IPS DF 6.9 (cell line): ENCODE measurements at places on chromosomes 16 and 17.

GRCh38 chr16:87809150-87809902 lies 43.5 kb upstream of the KLHDC4 start:
- DNase-seq, result no peak

DNA sequence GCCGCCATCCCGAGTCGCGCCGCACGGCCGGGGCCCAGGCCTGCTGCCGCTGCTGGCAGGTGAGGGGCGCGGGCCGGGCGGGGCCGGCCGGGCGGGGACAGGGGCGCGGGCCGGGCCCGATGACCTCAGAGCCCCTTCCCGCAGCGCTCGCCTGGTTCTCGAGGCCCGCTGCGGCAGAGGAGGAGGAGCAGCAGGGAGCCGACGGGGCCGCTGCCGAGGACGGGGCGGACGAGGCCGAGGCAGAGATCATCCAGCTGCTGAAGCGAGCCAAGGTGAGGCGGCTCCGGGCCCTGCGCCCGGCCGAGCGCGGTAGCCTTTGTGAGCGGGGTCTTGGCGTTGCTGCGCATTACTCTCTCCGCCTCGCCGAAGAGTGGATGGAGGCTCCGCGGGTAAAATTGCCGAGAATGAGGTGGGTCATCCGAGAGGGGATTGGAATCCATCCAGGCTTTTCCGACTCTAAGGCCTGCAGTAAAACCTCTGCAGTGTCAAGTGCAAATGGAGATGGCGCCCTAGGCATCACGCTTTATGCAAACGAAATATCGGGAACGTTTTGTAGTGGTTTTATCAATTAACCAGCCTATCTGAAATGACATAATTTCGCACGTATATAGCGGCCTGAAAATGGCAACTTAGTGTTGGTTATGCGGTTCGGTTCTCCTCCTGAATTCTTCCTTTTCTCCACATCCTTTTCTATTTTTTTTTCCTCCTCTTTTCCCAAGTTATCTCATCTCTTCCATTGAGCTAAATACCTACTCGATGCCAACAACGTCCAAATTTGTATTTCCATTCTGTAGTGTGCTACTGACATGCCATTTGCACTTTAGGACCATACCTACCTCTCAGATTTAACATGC lies 577 bp downstream of the TTC19 start:
- no peak for DNase-seq

DNA sequence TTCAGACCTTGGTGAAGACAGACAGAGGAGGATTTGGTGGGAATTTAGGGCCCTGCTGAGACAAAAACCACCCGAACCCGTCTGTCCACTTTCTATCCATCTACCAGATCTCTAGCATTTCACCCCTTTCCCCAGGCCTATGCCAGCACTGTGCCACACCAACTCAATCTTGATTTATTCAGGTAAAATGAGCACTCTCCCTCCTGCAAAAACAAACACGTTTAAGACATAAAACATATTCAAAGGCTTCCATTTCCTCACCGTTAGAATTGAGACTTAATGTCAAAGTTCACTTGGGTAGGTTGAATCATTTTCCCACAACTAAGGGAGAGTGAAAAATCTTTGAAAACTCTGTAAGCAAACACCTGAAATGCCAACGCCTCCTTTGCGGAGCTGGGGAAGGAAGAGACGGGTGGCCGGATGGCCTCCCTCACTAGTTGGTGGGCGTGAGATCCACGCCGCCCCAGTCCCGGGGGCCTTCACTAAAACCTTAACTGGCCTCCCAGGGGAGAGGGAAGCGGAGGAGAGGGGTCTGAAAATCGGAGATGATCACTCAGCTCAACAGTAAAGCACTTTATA lies 862 bp downstream of the DCAKD start:
- no peak for DNase-seq

GRCh38 chr17:50561746-50562141 lies 1.2 kb downstream of the CACNA1G start:
- DNase-seq, result no peak

DNA sequence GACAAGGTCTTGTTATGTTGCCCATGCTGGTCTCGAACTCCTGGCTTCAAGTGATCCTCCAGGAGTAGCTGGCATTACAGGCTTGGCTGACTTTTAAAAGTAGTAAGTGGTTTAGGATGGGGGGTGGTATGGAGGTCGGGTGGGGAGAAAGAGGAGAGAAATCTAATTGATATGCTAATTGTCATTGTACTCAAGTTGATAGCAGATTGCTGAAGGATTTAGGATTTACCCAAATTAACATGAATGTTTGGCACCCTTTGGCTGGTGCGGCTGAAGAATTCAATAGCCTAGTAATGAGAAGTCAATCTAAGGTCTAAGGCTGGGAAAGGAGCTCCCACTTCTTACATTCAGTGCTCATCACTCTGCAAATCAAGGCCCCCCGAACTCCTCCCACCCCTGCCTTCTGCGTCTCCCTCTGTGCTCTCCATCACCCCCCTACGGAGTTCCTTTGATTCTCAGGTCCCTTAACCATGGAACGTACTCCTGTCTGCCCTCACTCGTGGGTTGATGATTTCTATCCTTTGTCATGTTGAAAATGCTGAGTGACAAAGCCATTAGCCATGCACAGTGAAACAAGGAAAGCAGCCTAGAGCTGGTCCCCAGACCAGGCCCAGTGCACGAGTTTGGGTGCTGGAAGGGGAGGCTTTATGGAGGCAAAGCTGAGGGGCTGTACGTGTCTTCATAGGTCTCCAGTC lies 17.3 kb downstream of the CDH13 start:
- DNase-seq, result no peak

GRCh38 chr17:22454070-22454999 lies 762.0 kb downstream of the KCNJ18 start:
- no peak for DNase-seq

DNA sequence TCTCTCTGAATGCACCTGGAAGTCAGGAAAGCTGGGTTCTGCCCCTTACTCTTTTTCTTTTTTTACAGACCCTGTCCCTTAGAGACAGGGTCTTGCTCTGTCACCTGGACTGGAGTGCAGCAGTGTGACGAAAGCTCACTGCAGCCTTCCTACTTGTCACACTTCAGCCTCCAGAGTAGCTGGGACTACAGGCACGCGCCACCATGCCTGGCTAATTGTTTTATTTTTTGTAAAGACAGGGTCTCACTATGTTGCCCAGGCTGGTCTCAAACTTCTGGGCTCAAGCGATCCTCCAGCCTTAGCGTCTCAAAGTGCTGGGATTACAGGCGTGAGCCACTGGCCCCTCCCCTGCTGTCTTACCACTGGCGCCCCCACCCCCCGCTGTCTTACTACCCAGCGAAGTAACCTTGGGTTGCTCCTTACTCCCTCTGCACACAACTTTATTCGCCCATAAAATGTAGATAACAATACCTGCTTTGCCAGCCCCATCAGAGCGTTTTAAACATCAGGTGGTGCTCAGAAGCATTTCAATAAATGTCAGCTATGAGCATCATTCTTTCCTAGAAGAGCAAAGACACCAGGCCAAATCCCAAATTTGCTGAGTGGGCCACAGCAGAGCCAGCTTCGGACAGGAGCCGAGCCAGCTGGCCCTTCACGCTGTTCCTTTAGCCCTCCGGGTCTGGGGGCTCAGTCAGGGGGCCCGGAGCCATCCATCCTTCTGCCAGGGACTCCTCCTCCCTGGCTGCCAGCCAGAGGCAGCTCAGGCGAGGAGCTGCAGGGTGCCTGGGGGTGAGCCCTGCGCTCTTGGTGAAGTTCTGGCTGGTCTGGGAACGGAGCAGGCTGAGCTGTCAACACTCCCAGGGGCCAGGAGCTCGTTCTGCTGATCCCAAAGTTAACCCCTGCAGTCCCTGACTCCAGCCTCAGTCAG lies 24.4 kb downstream of the SRL start:
- no peak for DNase-seq

- DNase-seq, result no peak
Measured at GRCh38 chr16:15961060-15961511, 11.7 kb downstream of the ABCC1 start.

- no peak for DNase-seq
Measured at GRCh38 chr17:29582772-29583171, 6.7 kb downstream of the GIT1 start.

DNA sequence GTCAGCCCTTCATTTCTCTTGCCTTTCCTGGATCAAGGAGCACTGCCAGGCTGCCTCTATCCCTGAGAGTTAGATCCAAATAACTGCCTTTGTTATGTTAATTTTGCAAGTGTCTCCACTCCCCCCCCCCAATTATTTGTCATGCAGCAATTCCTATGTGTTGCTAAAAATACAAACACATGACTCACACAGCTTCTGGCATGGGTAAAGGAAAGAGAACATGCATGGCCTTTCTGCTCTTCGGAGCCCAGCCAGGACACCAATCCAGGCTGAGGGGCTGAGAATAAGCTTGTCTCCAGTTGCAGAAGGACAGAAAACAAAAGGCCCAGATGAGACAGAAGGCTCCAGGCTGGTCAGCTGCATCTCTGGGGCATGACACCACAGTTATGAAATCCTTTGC lies 148.0 kb upstream of the TNRC6C start:
- no peak for DNase-seq

DNA sequence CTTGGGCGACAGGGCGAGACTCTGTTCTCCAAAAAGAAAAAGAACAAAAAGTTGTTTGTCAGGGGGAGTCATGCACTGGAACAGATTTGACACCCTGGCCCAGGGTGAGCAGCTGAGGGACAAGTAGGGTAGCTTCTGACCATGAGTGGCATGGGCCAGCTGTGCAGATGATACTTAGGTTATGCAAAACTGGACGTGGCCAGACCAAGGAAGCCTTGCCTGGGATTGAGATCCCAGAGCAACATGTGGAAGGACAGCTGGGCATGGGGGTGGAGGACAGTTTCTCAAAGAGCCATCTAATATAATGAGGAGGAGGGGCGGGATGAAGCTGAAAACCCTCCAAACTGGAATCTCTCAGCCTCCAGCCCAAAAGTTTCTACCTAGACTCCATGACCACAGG lies 19.6 kb upstream of the SLC35B1 start:
- DNase-seq, result no peak

GRCh38 chr17:77707546-77707945 lies 251.0 kb upstream of the TNRC6C start:
- DNase-seq, result no peak

DNA sequence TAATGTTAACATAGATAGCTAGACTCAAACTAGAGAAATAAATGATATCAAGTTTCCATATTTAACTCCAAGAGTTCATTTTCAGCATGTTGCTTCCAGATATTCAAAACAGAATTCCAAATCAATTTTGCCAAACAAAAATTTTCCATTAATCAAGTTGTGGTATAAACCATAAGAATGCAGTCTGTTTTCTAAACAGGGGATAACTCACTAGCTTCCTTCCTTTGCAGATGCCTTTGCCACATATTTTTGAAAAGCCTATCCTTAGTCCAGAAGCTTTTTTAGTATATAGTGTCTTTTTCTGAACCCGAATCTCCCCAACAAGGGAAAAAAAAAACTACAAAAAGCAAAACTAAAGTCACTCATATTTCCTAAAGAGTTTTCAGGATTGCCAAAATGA lies 61.5 kb downstream of the HELZ start:
- DNase-seq, result no peak

DNA sequence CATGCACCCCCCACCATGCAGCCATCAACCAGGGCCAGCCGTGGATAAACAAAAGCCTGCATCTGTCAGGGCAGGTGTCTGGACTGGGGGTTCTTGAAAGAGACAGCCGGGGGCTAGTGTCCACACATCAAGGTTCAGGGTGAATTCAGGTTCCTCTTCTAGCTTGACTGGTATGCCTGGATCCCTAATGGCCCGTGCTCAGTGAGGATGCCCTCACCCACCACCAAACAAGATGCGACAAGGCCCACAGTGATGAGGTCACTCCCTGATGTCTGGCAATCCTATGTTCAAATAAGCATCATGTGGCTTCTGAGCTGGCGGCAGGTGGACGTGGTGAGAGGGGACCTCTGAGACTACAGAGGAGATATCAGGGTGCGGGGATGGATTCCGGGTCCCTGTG lies 64.6 kb downstream of the GOSR1 start:
- no peak for DNase-seq

- DNase-seq, result no peak
Measured at GRCh38 chr17:59513934-59514841, 51.2 kb upstream of the DHX40 start.

DNA sequence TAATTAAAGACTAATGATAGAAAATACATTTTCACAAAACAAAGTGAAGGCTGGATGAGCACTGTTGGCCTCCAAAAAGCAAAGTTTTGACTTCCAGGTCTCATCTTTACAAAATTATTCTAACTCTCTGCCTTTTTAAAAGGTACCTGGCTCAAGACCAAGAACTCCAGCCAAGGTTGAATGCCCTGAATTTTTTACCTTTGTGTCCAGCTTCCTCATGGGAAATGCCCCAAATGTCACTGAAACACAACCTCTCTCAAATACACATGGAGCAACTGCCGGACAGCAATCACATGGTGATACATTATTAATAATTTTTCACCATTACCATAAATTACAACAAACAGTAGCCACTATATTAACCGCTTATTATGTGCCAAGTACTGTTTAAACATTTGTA lies 32.2 kb downstream of the ADAMTS18 start:
- no peak for DNase-seq

- no peak for DNase-seq
Measured at GRCh38 chr17:72266112-72266775, 145.4 kb downstream of the SOX9 start.

DNA sequence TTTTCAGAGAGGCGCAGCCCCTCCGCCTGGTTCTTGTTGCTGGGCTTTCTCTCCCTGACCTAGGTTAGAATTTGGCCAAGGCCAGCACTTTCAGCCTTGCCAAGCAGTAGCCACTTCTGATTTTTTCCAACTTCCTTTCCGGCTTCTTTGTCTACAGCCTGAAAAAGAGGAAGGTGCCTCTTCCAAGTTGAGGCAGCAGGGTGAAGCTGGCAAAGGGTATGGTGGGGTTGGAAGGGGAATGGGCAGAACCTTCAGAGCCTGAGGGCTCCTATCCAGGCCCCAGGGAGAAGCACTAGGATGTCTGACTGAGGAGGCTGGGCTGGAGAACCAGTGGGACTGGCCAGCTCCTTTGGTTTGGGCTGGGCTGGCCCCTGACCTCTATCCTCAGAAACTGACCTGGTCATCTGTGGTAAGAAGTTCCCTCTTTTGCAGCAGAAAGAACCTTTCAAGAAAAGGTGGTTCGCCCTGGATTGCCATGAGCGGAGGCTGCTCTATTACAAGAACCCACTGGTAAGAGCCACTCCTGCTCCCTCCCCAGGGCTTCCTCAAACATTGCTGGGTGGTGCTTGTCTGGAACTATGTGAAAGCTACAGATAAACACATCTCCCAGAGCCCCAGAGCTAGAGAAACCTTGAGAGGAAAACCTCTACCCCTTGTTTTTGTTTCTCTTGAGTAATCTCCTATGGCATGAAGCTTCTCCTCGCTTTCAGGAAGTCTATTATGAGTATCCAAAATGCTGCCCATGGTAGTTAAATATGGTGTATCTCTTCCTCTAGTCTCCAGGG lies 16.6 kb upstream of the RNF135 start:
- DNase-seq, result no peak

GRCh38 chr16:4114257-4115208 lies 1.7 kb downstream of the ADCY9 start:
- no peak for DNase-seq

GRCh38 chr17:1224330-1224729 lies 44.5 kb upstream of the ABR start:
- DNase-seq, result no peak

- no peak for DNase-seq
Measured at GRCh38 chr17:16259926-16260325, 42.9 kb downstream of the PIGL start.
